ENCODE measurements at places on chromosomes 1 and 21.

DNA sequence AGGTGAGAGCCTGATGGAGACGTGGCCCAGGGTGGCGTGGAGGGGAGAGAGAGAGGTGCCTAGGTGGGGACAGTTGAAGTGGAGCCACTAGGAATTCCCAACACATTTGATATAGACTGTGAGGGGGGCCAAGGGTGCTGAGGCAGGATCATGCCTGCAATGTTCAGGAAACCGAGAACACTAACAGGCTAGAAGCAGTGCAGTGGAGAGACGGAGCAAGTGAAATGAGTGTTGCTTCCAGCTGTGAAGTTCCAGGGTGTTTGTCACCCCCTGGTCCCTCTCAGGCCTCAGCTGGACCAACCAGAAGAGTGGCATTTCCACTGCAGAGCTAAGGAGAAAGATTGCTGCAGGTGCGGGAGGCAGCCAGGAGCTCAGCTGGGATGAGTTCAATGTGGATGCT lies 127.1 kb downstream of the RIPK4 start:
- no peak for DNase-seq

GRCh38 chr1:172144445-172145061 lies 275.9 kb upstream of the C1orf105 start:
- DNase-seq, result peak; percentile 67

DNA sequence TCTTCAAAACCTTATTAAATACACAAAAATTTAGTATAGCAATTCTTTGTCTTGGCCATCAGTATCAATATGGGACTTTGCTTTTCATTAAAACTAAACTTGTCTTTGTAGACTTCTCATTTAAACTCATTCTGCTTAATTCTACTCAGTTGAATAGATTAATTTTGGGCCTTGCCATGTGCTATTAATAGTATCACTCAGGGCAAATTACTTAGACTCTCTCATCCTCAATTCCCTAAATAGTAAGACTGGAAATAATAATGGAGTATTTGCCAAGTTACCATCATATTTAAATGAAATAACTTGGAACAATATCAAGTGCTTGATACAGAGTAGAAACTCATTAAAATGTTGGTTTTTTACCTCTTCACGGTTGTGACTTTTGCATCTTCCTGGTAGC lies 13.4 kb downstream of the HOOK1 start:
- DNase-seq, result no peak

- no peak for DNase-seq
Observed at GRCh38 chr1:2474104-2474844, 1.8 kb upstream of the PLCH2 start.

DNA sequence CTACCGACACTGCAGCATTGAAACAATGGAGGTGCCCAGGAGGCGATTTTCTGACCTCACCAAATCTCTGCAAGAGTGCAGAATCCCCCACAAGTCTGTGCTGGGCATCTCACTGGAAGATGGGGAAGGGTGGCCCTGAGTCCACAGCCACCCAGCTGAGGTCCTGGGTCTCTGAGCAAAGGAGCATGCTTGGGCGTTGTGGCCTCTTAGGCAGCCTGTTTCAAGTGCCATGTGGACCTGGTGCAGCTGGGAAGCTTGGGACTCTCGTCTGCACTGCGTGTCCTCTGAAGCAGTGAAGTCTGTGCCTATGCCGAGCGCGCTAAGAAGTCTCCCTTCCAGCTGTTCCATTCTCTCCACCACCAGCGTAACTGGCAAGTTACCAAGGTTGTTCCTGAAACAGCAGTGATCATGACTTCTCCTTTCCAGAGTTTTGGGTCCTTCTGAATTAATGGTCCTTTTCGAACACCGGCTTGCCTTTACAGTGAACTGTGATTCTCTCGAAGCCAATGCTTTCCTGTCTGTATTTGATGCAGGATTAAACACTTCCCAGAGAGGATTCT lies 5.0 kb upstream of the PLA2G2C start:
- no peak for DNase-seq

DNA sequence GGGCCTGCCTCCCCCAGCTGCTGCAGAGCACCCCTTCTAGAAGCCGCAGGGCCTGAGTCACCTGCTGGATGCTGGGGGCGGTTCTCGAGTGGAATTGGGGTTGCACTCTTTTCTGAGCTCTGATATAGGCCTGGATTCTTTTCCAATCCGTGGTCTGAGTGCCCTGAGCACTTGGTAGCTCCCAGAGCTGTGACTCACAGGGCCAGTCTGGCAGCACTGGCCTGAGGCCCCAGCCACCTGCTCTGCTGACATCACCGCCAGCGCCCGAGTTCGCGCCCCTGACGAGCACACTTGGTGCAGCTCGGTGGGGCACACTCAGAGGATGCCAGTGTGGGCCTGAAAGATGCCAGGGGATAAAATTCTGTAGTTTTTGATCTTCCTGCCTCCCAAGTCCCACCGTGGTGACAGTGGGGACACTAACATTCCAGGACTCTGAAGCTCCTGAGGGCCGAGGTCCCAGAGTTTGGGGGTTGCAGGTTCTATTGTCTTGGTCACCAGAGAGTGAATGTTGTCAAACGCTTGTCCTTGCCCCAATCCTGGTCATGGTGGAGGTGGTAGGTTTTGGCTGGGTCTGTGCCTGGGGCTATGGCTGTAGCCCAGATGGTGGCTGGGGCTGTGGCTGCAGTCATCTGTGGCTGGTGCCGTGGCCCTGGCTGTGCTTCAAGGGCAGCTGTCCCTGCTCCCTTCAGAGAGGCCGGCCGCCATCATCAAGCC lies 74.6 kb downstream of the OBSCN start:
- DNase-seq, result no peak

GRCh38 chr1:185487936-185488335 lies 170.9 kb upstream of the IVNS1ABP start:
- no peak for DNase-seq

GRCh38 chr1:212858461-212859265 lies 588 bp downstream of the FLVCR1 start:
- DNase-seq, result peak; percentile 16

DNA sequence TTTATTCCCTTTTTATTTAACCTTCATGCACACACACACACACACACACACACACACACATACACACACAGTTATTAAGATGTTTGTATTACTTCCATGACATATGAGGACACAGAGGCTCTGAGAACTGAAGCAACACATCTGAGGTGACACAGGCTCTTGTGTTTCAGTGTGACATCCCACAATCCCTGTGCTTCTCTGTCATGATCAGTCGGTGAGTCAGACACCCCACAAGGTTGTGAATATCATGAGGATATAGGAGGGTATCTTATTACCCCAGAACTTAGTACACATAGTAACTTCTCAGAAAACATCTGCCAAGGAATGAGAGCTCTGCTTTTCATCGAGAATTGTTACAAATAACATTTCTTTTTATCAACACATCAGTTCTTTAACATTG lies 459.3 kb downstream of the PLPP3 start:
- DNase-seq, result no peak

- DNase-seq, result no peak
Observed at GRCh38 chr1:168897249-168897648, 168.2 kb upstream of the DPT start.

DNA sequence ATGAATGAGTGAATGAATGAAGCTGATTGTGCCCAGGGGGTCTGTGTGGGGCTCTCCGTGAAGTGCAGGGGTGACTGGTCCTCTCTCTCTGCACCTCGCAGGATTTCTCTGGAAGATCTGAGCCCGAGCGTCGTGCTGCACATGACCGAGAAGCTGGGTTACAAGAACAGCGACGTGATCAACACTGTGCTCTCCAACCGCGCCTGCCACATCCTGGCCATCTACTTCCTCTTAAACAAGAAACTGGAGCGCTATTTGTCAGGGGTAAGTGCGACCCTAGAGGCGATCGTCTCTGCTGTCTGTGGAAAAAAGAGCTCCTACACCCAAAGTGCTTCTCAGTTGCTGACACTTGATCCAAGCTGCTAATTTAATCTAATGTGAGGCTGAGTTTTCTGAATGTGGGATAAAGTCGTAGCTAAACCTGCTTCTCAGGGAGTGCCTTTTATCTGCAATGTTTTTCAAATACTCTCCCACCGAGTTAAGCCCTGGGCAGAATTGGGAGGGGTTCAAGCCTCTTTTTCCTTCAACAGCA lies 101.7 kb downstream of the HUNK start:
- no peak for DNase-seq

GRCh38 chr1:65189576-65190115 lies 41.6 kb downstream of the AK4 start:
- no peak for DNase-seq

- no peak for DNase-seq
Observed at GRCh38 chr21:40208206-40208947, 341.1 kb downstream of the PCP4 start.

DNA sequence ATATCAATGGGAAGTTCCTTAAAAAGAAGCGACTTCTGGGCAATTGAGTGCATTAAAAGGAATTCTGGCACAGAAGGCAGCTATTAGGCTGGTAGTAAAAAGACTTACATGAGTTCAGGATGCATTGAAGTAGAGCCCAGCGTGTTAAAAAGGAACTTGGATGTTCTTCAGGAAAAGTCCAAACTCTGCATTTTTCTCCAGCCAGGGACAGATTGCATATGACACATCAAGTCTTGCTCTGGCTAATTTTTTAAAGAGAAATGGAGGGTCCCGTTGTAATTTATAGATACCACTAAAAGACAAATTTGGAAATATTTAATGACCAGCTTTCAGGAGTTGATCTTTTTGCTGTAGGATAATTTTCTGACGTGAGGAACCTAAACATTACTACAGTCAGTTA lies 1.2 kb downstream of the TPRG1L start:
- no peak for DNase-seq

DNA sequence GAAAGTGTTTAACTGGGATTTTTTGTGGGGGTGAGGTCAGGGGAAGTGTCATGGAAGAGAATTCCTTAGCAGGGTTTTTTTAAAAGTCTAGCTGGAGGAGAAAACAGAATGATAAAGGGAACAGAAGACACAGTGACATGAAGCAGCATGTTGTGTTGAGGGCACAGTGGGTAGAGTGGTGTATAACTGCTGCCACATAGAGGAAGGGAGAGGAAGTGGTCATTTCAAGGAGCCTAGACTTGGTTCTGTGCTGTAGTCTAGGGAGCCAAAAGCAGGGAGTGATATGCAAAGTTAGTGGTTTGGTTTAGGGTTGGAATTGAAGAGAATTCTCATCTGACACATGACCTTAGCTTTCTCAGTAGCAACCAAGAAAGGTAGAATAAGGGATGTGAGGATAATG lies 10.2 kb downstream of the EEIG2 start:
- no peak for DNase-seq

DNA sequence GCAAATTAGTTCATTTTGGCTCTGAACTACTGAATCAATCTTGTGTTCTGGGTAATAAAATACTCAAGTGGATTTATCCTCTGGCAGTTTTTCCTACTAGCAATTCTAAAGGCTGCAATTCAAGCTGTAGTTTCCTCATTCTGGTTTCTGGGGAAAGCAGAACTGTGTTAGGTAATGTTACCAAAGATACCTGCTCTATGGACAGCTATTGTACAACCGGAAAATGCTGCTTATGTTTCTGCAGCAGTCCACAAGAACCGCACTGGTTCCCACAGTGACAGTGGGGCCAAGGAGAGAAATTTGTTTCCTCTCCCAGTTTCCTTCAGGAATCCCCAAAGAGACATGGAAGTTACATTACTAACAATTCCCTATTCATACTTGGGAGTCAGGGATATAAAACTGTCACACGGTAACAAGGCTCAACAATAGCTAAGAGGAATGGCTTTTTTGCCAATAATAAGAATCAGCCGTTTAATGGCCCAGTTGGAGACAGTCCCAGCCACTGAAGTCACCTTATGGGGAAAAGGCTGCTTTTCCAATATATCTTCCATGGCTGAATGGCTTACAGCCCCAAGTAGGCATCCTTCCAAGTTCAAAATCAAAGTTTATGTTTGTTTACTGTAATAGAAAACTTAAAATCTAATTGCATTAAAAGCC lies 52.6 kb downstream of the PCNX2 start:
- DNase-seq, result no peak

DNA sequence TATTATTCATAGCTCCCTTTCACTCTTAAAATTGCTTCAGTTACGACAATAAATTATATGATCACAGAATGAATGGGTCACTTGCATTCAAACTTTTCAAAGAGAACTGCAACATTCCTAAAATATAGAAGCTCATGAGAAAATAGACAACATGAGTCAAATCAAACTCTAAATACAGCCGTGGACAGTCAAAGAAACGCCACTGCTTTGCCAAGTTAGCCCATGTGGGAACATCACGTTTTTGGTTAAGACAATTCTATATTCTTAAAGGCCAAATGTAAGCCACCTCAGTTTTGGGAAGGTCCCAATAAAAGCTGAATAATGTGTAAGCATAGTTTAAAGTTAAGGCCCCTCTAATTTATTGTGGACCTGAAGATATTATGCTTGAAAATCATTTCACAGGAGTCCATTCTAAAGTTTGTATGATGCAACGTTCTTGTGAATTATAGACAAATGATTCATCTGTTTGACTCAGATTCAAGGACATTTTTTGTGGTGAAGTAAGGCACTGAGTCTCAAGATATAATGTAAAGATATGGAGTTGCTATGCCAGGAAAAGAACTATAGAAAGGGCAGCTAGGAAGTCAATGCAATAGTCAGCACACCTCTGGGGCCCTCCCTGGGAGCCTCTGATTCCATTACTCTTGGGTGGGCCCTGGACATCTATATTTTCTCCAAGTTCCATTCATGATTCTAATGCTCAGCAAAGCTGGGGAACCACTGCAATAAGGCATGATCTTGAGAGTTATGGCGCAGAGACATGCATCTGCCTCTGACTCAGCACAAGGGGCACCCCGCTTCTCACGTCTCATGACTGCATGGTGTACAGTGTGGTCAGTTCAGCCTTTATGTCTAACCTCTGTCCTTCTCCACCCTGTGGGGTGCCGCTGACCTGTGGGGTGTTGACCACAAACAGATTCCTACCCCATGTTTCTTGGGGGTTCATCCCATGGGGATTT lies 33.9 kb downstream of the ETS2 start:
- no peak for DNase-seq

DNA sequence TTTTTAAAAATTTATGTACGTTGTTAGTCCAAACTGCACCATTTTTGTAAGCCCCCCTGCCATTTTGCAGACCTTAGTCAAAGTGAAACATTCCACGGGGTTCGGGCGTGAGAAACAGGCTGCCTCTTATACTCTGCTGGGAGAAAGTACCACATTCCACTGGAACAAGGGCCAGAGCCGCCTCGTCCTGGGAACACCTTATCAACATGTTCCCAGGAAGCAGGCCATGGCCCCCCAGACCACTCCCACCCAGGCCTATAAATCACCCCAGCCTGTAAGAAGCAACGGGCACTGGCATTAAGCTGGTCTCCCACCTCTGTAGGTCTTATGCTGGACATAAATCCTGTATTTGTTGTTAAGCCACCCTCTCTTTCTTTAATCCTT lies 854 bp upstream of the ZRANB2 start:
- DNase-seq, result peak; percentile 6

DNA sequence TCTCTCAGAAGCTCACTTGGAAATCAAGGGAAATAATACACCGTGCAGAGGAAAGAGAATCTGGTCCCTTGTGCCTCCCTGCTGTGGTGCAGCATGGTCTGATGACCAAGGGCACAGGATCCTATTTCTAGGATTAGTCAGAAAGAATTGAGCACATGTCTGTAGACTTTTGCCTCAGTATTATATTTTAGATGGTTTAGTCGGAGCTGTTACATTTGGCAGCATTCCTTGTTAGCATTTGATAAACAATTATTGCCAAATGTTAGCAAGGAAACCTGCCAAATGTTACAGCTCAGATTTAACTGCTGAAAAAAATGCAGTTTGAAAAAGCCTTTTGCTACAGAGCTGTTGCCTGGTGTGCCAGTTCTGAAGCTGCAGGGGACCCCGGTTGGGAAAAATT lies 183.5 kb upstream of the DPYD start:
- DNase-seq, result no peak
